ENCODE measurements at places on chromosomes 6 and 20.

DNA sequence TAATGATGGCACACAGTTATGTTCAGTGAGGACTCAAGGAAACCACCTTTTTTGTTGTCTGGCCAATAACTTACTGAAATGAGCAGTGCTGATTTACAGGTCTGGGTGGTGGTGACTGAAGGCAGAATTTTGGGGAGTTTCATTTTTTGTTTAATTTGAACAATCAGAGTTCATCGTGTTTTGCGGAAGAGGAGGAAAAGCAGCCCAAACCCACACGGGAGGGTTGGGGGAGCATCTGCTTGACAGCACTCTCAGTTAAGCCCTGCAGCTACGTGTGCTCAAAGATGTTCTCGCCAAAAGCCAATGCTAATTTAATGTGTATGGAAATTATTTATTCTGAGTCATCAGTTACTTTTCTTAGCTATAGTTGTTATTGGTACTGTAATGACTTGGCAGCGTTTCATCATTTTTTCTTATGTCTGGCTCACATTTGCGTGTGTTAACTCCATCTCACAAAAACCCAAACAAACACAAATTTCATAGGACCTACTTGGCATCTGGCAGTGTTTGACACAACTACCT lies 89.2 kb downstream of the UST start:
- DNase-seq = no peak

DNA sequence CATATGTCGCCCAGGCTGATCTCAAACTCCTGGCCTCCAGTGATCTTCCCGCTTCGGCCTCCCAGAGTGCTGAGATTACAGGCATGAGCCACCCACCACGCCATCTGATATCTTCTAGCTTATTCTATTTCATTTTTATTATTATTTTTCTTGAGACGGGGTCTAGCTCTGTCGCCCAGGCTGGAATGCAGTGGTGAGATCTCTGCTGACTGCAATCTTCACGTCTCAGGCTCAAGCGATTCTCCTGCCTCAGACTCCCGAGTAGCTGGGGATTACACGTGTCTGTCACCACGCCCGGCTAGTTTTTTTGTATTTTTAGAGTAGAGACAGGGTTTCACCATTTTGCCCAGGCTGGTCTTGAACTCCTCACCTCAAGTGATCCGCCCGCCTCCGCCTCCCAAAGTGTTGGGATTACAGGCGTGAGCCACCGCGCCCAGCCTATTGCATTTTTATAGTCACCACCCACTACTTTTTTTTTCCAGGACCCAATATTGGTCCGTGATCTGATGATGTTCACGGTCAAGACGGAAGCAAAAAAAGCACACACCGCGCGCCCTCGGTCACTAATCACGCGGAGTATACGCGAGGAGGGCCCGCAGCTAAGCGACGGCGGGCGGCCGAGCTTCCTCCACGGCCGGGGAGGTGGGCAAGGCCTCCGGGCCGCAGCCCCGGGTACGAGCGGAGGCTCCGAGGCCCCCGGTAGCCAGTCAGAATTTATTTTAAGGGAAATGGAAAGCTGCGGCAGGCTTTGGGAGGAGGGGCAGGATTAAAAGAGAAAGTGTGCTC lies 1.1 kb upstream of the LSM14B start:
- peak; percentile 52 for DNase-seq

DNA sequence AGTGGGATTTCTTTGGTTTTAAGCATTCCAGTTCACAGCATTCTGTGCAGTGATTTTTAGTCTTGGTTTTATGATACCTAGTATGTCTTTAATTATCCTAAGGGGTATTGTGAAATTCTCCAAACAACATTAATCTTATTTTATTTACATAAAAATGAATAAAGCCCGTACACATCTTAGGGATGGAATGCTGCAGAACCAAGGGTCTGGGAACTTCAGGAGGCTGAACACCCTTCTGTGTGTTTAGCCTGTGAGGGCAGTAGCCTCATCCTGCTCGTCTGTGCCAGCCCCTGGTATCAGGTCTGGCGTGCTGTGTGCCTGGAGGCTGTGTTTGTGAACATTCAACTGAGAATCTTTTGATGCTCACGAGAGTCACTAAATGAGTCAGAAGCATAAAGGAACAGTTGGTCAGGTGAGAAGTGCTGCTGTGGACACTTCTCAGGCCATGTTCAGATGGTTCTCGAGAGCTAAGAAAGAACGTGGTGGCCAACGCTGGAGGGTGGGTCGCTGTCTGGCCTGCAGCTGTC lies 25.2 kb upstream of the C20orf204 start:
- DNase-seq = no peak

DNA sequence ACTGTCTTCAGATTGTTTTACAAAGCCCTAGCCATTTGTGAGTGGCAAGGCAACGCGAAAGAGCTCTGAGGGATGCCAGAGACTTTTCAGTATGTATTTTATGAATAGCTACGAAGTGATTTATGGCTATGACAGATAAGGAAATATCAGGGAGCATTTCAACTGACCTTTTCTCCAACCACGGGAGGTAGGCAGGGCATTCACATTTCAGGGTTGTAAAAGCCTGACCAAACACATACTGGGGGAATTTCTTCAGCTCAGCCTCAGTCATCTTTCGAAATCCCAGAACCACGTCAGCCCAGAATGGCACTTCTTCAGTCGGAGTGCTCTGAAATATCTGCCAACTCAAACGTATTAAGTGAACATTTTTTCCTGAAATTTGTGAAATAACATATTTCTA lies 10.8 kb downstream of the DDO start:
- no peak for DNase-seq

DNA sequence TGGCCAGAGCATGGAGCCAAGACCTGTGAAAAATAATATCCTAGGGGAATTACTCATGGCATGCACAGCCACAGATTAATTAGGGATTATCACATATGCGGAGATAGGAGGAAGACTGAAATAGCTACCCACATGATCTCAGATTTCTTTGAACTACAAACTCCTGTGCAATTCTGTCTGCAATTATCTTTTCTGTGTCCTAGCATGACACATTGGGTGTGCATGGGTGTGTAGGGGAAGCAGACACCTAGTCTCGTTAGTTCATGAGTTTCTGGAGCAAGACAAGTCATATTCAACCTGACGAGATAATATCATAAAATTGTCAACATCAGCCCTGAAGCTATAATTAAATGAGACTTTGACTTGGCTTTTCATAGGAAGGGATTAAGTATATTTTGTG lies 3.6 kb upstream of the SLC17A4 start:
- DNase-seq = no peak

- DNase-seq = peak; percentile 8
Observed at GRCh38 chr20:15342991-15343523, 1005.6 kb upstream of the FLRT3 start.

DNA sequence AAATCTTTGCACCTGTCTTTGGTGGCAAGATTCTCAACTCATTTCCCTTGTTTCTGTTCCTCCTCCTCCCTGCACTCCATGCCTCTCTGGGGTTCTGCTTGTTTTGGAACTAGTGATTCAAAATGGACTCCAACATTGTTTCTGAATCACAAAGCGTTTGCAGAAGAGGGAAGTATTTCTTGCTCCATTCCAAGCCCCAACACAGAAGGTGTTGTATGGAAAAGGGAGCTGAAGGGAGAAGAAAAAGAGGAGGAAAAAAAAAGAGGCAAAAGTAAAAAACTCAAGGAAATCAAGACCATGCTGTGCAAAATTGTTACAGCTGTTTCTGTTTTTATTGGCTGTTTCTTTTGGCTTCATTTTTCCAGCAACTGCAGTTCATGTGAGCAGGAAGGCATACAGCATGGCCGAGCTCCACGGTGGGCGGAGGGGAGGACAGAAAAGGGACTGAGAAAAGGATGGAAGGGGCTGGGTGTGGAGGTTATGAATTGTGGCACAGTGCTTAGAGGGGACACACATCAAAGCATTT lies 66.9 kb upstream of the PRL start:
- DNase-seq = no peak

GRCh38 chr20:62766716-62767115 lies 29.6 kb upstream of the MRGBP start:
- DNase-seq = no peak
